Stimulated activated naive CD4-positive, alpha-beta T cell (primary cell): ENCODE measurements at places on chromosomes 3 and 15.

GRCh38 chr3:101268141-101268540 lies 52.2 kb downstream of the IMPG2 start:
- DNase-seq, result no peak

DNA sequence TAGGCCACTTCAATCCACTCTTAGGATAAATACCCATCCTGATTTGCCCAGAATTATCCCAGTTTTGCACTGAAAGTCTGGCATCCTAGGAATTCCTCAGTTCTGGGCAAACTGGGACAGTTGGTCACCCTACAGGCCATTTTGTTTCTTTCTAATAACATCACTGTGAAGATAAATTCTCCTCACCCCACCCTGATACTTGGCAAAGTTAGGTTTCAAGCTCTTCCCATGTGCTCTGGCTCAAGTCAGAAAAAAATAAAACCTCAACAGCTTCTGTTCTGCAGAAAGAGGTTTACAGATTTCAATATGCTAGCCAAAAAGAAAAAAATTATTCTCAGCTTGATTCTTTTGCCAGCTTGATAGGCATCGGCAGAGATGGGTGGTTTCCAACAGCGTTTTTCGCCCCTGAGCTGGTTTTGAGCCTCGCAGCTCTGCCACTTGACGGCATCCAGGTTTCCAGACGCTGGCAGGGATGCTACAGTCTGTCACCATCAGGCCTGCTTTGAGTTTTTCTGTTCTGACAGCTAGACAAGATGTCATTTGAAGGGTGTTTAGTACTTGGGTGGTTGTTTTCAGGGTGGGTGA lies 171.4 kb downstream of the SSR3 start:
- DNase-seq, result no peak

DNA sequence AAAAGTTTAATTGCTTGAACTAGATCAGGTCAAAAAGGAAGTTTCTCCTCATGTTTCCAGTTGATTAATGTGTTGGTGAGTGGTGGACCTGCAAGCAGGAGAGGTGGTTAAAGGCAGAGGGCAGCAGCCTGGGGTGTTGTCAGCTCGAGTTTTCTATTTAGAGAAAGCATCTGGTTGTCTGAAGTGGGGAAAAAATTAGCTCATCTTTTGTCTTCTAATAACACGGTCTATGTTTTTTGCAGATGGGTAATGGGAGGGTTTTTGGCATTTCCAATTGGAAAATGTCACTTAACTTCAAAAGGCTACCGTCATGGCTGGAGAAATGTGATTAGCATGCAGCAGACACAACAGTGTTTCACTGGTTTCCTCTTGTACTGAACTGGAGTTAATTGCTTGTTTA lies 122.6 kb downstream of the ITPR1 start:
- DNase-seq, result no peak

- no peak for DNase-seq
Observed at GRCh38 chr3:41966206-41966605, 4.3 kb upstream of the ULK4 start.

GRCh38 chr15:90051874-90052273 lies 50.4 kb downstream of the IDH2 start:
- no peak for DNase-seq

DNA sequence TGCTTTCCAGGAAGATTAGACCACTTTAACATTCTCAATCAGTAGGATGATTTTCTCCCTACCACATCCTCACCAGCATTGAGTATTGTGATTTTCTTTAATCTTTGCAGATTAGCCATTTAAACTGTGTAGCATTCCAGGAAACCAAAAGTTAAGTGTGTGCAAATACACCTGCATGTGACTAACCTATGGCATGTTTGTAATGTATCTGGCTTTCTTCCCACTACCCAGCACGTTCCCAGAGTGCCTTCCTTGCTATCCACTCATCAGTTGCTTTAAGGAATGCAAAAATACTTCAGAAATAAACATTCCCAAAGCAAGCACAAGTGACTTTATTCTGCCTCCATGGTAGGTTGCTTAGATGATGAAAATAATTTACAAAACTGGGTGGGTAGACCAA lies 74.2 kb downstream of the ATG7 start:
- no peak for DNase-seq

GRCh38 chr3:111871809-111872623 lies 13.0 kb downstream of the PHLDB2 start:
- no peak for DNase-seq

DNA sequence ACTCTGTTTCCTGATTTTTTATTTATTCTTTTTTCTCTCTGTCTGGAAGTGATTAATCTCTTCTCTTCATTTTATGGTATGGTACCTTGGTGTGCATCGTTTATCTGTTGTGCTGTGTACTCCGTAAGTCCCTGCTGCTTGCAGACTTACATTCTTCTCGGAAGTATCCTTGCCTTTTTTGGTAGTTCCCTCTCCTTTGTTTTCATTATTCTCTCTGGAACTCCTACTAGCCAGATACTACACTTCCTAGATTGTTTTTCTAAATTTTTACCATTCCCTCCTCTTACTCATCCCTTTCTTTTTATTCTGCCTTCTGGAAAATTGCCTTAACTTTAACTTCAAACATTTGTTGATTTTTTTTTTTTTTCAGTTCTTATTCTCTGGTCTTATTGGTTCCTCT lies 27.2 kb downstream of the PIK3CA start:
- DNase-seq, result no peak

GRCh38 chr3:52339612-52340011 lies 23.5 kb downstream of the DNAH1 start:
- DNase-seq, result peak; percentile 54

DNA sequence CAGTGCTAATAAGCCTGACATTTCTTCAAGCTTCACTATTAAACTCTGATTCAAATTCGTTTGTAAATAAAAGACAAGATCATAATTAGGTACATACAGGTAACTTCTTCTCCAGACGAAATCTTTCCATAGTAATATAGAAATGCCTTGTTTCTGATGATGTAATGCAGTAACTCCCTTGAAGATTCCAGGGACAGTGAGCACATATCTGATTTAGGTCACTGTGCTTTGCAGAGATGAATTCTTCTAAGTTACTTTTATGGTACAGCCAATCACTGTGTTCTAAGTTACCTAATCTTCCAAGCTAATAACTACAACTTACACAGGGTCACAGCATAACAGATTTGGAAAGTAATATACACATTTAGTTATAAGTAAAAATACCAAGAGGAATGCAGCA lies 27.6 kb downstream of the SLC4A7 start:
- DNase-seq, result no peak

DNA sequence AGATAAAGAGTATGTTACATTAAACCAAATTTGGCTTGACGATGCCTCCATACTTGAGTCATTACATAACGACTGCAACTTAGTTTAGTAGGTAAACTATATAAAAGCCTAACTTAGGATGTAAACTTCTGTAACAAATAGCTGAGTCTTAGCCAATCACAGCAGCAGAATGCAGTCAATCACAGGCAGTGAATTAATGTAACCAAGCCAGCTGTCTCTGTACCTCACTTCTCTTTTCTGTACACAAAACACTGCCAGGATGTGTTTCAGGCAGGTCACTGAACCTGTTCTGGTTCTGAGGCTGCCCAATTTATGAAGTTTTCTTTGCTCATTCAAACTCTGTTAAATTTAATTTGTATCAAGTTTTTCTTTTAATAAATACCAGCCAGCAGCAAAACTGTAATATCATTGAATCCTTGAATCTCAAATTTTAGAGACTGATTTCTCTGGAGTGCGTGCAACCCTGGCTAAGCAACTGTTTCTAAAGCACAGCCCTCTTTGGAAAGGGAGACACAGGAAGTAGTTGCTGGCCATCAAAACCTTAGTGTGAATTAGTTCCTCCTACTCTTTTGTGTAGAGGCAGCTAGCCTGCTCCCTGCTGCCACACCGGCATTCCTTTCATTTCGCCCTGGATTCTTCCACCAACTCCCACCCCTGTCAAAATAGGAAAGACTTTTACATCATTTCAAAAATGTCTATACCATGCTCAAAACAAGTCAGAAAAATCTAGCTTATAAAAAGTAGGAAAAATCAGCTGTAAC lies 15.2 kb downstream of the RFTN1 start:
- no peak for DNase-seq

- no peak for DNase-seq
Observed at GRCh38 chr15:48913141-48913540, 35.2 kb downstream of the EID1 start.

DNA sequence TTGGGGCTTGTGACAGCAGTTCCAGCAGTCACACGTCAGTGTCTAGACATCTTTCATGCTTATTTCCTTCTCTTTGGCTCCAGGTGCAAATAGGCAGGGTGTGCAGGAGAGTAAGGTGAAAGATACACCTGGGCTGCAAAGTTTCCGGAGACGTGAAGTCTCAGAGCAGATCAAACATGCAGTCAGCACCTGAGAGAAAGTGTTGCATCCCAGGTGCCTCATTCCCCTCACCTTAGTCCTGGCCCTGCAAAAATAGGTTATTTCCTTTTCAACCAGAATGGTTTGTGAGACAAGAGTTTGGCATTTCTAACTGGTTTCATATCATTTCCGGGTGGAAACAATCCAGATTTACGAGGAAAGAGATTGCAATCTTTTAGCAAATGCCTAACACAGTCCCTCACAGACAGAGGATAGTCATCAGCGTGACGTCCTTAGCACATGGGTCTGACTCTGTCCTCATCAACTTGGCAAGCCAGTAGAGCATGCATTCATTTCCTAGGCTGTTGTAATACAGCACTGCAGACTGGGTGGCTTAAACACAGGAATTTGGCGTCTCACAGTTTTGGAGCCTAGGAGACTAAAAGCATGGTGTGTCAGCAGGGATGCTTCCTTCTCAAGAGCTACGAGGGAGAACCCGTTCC lies 58.2 kb upstream of the ARRDC4 start:
- no peak for DNase-seq

DNA sequence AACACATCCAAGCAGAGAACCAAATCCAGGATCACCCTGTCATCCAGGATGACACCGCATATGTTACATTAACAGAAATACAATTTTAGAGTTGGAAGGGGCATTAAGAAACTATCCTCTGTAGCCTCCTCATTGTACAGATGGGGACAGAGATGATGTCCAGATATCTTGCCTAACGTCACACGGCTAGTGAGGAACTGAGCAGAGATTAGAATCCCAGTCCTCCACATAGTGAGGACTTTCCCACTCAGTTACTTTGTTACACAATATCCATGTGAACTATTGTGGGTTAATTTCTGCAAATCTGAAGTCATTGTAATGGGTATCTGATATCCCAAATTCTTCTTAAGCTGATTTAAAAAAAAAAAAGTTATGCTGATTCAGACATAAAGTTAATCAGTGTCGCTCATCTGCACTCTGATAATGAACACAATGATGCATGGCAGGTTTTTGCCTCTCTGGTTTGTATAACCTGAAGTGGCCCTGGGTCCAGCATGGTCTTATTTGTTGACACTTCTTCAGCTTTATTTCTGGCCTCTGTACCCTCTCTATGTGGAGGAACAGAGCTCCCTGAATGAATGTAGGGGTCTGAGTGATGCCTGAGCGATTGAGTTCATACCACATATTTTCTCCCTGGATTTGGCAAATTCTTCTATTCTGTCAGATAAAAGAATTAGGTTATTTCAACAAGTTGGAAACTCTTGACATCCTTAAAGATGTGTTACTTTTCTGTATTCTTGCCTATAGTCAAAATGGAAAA lies 76.0 kb upstream of the LIMD1 start:
- DNase-seq, result no peak

- DNase-seq, result no peak
Observed at GRCh38 chr3:192906940-192907339, 10.7 kb downstream of the MB21D2 start.

- DNase-seq, result no peak
Observed at GRCh38 chr3:143531101-143531500, 317.2 kb downstream of the SLC9A9 start.

- no peak for DNase-seq
Observed at GRCh38 chr15:54518156-54518882, 540.1 kb downstream of the UNC13C start.

DNA sequence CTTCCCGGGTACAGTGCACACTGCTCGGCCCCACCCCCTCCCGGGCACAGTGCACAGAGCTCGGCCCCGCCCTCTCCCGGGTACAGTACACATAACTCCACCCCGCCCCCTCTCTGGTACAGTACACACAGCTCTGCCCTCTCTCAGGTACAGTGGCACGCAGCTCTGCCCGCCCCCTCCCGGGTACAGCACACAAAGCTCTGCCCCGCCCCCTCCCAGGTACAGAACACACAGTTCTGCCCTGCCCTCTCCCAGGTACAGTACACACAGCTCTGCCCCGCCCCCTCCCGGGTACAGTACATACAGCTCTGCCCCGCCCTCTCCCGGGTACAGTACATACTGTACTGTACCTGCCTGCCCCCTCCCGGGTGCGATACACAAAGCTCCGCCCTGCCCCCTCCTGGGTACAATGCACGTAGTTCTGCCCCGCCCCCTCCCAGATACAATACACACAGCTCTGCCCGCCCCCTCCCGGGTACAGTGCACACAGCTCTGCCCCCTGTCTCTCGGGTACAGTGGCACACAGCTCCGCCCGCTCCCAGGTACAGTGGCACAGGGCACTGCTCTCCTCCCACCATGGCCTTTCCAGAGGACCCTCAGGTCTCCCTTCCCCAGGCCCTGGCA lies 16.4 kb upstream of the PRR20G start:
- no peak for DNase-seq

- DNase-seq, result no peak
Observed at GRCh38 chr3:99240700-99241099, 339.2 kb upstream of the DCBLD2 start.

- DNase-seq, result no peak
Observed at GRCh38 chr3:17518189-17519059, 224.0 kb downstream of the TBC1D5 start.

GRCh38 chr15:97071668-97072067 lies 741.2 kb downstream of the NR2F2 start:
- no peak for DNase-seq

DNA sequence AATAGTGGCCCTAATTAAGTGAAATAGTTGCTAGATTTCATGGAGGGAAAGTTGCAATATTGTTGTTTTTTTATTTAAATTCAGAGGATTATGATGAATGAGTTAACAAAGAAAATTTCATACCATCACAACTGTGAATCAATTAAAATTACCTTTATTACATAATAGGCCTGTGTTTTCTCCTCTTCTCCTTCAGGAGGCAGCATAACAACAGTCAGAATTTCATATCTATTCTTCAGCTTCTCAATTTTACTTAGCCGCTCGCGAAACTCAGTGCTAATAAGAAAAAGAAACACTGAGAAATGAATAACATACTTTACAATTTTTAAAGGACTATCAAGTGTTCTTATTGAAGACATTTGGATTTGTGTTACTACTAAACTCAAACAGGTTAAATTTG lies 29.4 kb downstream of the TTC14 start:
- DNase-seq, result no peak

- DNase-seq, result no peak
Observed at GRCh38 chr3:19881036-19881435, 53.0 kb downstream of the EFHB start.

- DNase-seq, result no peak
Observed at GRCh38 chr15:74178326-74179100, 5.0 kb downstream of the ISLR start.

GRCh38 chr15:42858540-42858939 lies 62.0 kb downstream of the TTBK2 start:
- DNase-seq, result no peak

GRCh38 chr3:135106445-135106844 lies 311.4 kb downstream of the EPHB1 start:
- no peak for DNase-seq
